ENCODE measurements at places on chromosomes 2 and 18. TPM values are rescaled to one million over a fixed set of nuclear protein-coding genes. Genes with fewer than 3 reads are reported as not detected.

- no peak for DNase-seq
Measured at GRCh38 chr2:172672114-172672513, 63.5 kb upstream of the RAPGEF4 start.

DNA sequence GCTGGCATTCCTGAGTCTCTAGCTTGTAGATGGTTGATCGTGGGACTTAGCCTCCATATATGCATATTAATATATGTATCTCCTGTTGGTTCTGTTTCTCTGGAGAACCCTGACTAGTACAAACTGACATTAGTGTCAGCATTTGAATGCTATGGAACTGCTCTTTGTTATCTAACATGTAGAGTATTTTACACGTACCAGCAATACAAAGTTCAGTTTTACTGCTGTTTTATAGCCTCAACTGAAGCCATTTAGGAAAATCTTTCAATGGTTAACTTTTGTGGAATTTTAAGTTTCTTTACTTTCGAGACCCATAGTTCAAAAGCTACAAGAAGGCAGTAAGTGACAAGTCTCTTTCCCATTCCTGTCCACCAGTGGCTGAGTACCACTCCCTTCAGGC, 418.4 kb downstream of the NUP35 start:
- no peak for DNase-seq

GRCh38 chr2:135790423-135790822, 46.6 kb downstream of the LCT start:
- no peak for DNase-seq

GRCh38 chr2:28683100-28683706, 68.4 kb upstream of the PPP1CB start:
- DNase-seq, result peak; percentile 41

DNA sequence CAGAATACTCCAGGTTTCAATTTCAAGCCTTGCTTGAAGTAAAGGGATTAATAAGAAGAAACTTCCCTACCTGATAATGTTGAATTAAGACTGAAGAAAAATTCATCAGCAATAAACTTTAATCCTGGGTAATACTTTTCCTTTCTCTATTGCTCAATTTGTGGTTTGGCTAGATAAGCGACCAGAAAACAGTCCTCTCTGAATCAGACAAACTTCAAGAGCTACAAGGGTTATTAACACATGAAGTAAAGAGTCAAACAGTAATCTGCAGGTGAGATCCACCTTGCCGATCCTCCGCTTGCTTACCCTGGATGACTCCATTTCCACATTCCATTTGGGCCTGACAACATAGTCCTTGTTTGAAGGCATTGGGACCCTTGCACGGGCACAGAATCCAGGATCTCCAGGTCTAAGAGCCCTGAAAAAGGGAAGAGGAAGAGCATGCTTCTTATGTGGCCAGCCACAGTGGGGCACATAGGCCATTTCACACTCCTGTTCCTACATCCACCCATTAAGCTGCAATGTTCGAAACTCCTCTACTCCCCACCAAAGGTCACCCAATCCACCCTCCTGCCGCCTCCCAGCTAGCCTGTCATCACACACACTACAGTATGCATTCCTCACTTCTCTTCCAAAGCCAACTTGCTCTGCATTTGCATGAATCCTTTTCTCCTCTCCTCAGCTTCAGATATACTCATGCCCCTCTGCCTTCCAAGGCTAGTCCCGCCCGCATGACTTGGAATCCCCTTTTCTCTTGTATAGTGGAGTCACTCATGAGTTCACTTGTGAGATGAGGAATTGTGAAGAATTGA, 39.8 kb downstream of the IWS1 start:
- no peak for DNase-seq

GRCh38 chr2:217520356-217521010, 482.3 kb downstream of the TNS1 start:
- DNase-seq, result no peak

GRCh38 chr18:58110398-58110797, 66.4 kb downstream of the NEDD4L start:
- no peak for DNase-seq

GRCh38 chr2:168120310-168120709, 127.1 kb downstream of the STK39 start:
- DNase-seq, result no peak

GRCh38 chr2:149331023-149331400, 625 bp downstream of the LYPD6 start:
- peak; percentile 4 for DNase-seq

GRCh38 chr2:72731116-72731515, 94.7 kb downstream of the EXOC6B start:
- no peak for DNase-seq

GRCh38 chr2:126858991-126859390, 39.7 kb upstream of the TEX51 start:
- no peak for DNase-seq

DNA sequence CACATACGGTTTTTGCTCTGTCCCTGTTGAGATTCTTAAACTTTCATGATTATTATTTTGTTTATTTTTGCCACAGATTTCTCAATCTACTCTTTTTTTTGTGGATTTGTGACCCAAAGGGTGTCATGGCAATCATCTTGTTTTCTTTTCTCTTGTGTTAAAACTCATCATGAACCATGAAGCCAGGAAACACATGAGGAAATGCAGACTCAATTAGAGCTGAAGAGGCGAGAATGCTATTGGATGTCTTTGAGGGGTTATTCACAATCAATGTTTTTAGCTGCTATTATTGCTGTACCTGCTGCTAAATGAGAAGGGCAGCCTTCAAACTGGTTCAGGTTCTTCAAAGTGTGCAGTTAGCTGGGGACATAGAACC, 99.5 kb upstream of the MMADHC start:
- no peak for DNase-seq

GRCh38 chr18:54805571-54806334, 22.5 kb upstream of the RAB27B start:
- no peak for DNase-seq

DNA sequence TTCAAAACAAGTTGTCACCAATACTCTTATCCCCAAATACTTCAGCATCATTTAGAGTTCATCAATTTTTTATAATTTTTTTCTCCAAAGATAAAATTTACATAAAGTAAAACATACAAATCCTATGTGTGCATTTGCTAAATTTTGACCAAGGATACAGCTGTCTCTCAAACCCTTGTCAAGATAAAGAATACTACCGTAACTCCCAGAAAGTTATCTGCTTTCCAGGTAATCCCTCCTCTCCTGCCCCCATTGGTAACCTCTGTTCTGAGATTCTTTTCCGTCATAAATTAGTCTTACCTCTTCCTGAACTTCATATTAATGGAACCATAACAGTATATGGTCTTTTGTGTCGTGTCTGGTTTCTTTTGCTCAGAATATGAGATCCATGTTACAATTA, 49.2 kb downstream of the BCL2L11 start:
- DNase-seq, result no peak

GRCh38 chr2:152470861-152471854, 136.2 kb downstream of the FMNL2 start:
- DNase-seq, result no peak

DNA sequence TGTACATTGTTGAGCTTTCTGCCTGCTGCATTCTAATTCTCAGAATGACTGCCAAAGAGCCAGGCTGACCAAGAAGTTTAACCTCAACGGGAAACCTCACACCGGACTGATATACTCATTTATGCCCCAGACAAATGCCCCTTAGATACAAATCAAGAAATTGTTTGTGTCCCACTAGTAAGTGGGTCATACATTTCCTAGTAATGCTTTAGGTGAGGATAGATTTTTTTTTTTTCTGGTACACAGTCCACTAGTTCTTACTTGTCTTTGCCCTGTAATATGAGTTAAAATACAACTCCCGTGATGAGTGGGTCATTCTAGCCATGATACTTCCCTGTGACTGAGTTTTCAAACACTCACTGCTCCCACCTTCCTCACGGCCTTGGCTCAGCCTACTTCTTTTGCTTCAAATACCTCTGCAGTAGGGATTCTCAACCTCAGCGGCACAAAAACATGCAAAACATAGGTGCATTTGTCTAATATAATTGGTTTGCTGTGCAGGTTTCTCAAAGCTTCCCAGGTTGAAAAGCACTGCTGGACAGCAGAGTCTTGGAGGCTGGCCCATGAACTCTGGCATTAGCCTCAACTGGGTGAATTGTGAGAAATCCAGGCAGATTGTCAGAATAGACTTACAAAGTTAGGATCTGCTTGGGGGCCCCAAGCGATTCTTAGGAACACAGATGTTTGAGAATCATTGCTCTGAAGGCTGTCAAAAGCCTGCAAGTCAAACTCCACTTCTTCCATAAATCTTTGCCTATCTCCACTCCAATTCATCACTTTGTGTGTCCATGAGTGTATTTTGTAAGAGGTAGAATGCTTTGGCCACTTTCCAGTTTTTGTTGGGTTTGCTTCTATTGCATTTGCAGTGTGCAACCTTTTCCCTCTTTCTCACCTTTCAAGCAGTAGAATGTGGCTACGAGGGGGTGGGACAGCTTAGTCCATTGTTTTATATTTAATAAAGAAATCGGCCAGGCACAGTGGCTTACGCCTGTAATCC, 35.5 kb downstream of the TGIF1 start:
- DNase-seq, result no peak

GRCh38 chr2:63737081-63737751, 104.5 kb upstream of the UGP2 start:
- no peak for DNase-seq

DNA sequence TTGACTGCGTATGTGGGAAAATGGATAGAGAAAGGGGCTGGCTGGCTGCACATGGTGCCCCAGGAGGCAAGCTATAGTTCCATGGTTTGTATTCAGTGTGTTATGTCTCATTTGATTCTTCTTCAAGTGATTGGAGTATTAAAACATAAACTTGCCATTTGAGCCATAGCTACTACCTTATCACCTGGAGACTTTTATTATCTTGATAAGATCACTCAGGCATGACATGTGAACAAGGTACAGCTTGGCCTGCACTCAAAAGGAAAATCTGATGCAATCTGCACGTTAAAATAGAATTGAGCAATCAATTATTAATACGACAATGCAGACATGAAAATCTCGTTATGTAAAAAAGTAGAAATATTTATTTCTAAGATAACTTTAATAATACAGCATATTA, 116.9 kb downstream of the RND3 start:
- peak; percentile 5 for DNase-seq

The IL1R2 gene
- 0.34 TPM for total RNA-seq

The WDSUB1 gene
- 7.3 TPM for total RNA-seq

The DTYMK gene
- 67.6 TPM for total RNA-seq

The FSHR gene
- not detected for total RNA-seq

The CRYGD gene
- not detected for total RNA-seq

The PUS10 gene
- 8.0 TPM for total RNA-seq
